ENCODE measurements at places on chromosomes 6 and 20.
A peak's percentile ranks its signal among the peaks of the same experiment; 100 is the strongest.

DNA sequence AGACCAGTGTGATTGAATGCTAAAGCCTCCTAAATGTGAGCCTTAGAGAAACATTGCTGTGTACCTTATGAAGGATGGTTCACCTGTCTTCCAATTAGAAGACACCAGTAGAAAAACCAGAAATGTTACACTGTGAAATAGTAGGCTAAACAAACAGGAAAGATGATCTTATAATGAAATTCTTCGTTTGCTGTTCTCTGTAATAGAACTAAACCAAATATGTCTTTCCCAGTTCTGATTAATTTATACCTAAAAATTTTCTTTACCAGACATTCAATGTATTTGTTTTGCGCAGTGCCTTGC, 114.8 kb downstream of the RTN4IP1 start:
- no peak for DNase-seq

DNA sequence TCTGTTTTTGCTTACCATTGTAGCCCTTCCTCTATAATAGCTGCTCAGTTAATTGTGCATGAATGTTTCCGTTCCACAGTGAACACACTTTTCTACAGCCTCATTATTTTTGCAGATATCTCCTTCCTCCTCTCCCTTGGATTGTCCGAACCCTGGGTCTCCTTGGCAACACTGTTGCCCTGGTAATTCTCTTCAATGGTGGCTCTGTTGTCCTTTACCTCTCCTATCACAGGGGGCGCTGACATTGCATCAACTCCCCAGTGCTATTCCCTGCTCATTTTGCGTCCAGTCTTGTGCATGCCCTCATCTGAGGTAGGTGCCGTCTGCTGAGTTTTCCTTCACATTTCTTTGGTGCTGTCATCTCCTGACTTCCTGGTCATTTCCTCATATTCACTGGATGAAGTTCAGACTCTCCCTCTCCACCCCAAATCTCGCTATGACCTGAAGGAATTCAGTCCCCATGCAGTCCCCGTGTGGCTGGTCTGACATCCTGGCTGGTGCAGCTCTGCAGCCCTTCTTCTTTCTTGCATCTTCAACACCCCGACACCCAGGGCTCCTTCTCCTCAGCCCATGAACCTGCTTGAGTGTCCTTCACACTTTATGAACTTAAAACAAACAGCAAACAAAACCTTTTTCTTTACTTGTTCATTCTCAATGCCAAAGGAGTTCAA, 21.1 kb downstream of the PHACTR2 start:
- DNase-seq = no peak

DNA sequence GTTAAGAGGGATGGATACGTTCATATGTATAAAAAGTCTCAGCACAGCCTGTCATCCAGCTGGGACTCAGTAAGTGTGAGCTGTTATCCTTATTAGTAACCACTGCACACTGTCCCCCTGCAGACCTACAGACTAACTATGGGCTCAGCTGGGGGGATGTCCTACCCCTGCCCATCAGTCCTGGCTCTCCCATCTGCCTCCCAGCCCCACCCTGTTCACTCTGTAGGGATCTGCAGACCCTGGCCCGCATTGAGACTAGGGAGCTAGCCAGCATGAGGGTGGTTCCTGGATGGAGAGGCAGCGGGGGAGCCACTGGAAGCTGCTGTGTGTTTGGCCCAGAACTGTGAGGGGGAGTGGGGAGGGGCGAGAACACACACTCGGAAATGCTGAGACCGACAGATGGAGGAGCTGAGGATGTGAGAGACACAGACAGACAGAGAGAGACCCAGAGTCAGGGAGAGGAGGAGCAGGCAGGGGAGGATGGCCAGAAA, 17.1 kb downstream of the XKR7 start:
- no peak for DNase-seq

DNA sequence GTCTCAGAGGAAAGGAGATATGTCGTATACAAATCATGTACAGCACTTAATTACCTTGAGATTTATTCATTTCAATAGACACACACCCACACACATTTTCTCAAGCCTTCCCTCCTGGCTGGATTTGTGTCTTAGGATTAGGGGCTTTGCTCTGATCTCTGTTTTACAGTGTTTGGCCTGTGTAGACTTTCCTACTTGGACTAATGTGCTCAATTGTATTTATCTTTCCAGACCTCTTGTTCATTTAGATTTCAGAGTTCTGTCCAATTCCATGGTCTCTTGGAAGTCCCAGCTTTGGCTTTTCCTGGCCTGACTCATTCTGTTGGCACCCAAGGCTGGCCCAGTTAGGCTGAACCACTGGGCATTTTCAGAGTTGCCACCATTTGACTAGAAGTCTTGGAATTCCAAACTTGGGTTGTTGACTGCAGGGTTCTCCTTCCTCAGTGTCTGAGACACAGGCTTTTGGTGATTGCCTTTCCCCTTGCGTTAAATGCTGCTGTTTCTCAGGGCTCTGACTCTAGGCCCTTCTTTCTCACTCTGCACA, 8.9 kb upstream of the RFPL4B start:
- peak; percentile 84 for DNase-seq

GRCh38 chr6:152100183-152100618, 292.7 kb downstream of the ESR1 start:
- peak; percentile 76 for DNase-seq

DNA sequence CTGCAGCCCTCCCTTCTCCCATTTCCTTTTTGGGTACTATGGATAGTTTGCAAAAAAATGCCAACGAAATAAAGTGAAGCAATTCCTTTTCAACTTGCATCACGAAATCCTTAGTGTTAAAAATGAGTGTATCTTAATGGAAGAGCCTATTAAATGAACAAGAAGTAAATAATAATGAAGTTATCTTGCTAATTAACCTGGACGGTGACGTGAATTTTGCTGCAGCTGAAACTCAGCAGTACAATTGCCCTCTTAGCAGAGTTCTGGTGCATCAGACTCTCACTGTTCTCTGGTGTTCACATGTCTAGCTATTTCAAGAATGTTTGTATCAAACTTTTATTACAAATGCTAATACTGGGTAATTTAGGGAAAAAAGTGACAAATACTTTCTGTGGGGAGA, 119.7 kb upstream of the HDAC2 start:
- no peak for DNase-seq

- DNase-seq = no peak
These were observed 9.4 kb upstream of the SLC4A11 start for GRCh38 chr20:3248167-3248992.

DNA sequence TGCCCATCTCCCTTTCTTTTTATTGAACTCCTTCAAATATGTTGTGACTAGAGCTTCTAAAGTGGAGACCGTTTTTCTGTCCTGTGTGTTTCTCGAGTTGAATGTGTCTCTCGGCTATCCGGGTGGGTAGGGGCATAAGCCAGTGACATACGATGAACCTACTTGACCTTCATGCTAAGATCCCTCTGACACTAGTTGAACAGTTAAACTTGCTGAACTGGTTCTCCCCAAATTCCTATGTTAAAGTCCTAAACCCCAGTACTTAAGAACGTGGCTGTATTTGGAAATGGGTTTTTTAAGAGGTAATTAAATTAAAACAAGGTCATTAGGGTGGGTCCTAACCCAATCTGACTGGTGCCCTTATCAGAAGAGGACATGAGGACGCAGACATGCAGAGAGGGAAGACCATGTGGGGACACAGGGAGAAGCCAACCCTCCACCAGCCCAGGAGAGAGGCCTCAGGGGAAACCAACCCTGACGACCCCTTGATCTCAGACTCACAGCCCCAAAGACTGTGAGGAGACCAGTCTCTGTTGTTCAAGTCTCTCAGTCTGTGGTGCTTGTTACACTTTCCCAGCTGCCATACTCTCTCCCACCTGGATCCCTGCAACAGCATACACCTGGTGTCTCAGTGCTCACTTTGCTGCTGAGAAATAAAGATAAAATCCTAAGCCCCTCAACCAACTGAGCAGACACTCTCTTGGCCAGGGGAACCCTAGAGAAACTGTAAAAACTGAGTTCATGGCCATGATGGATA, 208.4 kb downstream of the MYLK4 start:
- no peak for DNase-seq

DNA sequence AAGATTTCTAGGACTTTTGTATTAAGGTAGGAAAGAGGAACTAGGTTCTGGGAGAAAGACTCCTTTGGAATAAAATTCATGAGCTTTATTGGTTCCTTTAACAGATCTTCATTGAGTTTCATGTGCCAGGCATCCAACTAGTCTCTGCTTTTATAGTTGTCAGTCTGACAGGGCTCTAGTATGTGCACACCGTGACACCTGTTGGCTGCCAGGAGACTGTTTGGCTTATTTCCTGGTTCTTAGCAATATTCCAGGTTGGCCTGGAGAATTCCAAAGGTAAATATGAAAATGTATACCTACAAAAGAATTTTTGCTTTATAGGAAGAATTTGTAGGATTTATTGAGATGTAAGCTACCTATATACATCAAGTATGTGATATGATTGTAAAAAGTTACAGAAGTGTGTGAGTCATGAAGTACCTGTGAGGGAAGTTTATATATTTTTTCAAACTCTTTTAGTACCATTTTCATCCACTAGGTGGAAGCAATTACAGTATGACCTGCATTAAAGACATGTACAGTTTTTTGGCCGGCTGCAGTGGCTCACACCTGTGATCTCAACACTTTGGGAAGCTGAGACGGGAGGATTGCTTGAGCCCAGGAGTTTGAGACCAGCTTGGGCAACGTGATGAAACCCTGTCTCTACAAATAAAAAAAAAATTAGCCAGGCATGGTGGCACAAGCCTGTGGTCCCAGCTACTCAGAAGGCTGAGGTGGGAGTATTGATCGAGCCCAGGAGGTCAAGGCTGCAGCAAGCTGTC, 35.2 kb downstream of the NDUFAF5 start:
- DNase-seq = peak; percentile 71

DNA sequence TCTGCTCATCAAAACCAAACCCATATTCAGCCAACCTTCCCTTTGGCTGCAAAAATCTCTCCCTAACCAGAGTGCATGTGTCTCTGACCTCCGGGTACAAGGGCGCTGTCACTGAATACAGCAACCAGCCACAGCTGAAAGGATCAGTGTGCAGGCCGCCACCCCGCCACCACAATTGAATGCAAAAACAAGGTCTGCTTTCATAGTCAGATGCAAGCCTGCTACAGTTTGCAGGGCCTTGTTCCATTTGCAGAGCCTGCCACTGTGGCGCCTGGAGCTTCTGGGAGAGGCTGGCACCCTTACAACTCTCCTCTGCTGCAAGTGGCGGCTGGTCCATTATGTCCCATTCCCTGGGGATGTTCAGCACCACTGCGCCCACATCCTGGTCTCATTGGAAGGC, 23.5 kb downstream of the MDGA1 start:
- DNase-seq = no peak

DNA sequence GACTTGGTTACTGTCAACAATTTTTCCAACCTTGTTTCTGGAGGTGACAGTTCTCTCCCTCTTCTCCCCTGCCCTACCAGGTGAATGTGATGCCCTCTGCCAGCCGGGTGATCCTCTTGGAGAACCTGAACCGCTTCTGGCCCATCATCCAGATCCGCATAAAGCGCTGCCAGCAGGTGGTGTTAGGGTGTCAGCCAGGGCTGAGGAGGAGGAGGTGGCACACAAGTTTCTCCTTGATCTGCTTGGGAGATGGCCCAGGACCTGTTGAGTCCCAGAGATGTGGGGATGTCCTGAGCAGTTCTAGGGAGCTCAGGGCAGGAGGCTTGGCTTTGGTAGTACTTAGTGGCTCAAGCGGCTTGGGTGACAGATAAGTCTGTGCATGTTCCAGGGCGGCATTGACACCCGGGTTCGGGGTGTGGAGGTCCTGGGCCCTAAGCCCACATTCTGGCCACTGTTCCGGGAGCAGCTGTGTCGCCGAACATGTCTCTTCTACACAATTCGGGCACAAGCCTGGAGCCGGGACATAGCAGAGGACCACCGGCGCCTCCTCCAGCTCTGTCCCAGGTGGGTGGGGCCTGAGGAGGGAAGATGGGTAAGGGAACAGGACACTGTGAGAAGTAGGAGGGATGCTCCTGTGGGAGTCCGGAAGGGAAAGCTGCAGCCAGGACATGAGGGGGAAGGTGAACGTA, 21.2 kb downstream of the CUL9 start:
- DNase-seq = no peak

GRCh38 chr6:30213667-30213956, 406 bp upstream of the TRIM26 start:
- DNase-seq = no peak

DNA sequence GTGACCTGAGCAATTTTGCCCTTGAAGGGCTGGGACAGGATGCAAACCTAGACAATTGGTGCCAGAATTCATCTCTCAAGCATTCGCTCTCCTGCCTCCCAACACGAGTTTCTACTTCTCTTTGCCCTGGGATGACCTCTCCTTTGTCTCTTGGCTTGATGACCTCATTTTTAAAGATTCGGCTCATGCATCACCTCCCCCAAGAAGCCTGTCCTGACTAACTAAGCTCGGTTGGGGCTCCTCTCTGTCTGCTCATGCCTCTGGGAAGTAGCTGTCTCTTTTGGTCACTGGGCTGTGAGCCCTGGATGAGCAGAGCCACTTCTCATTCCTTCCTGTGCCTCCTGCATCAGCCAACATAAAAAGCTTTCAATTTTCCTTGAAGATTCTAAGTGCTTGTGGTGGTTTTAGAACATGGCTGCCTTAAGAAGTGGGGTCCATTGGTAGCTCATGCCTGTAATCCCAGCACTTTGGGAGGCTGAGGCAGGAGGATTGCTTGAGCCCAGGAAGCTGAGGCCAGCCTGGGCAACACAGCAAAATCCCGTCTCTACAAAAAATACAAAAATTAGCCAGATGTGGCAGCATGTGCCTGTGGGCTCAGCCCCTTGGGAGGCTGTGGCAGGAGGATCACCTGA, 11.1 kb upstream of the TCF15 start:
- DNase-seq = peak; percentile 82

DNA sequence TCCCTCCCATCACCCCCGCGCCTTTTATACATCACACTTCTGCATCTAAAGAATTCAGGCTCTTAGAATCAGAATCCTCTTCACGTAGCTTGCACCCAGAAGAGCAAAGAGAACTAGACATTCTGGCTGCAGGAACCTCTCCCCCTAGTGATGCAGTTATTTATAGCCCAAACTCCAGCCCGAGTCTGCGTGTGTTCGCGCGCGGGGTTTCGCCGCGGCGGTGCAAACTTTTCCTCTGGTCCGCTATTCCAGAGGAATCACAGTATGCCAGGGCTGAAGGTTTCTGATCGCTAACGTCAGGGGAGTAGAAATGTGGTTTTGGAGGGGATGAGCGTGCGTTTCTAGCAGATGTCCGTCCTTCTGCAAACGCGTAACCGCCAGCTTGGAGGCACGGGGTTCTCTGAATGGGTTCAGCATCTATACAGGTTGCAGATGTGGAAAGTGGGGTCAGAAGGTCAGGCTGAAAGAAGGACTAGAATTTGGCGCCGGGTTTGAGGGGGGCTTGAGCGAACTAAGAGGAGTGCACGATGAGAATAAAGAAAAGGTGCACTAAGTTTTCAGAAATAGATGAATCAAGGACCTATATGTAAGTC, 1.8 kb downstream of the EPHA7 start:
- DNase-seq = no peak

DNA sequence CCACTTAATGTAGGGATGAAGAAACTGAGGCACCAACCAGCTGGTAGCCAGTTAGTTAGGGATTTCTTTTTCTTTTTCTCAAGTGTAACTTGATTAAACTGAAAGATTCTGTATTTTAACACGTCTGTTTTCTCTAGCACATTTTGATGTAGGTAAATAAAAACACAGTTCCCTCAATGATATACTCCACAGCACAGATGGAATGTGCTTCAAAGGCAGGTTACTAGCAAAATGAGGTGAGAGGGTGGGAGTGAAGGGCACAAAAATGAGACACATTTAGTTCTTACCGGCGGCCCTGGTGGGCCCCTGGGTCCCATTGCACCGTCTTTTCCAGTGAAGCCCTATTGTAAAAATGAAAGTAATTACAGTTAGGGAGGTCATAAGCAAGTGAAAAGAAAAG, 108.9 kb downstream of the COL12A1 start:
- DNase-seq = no peak

All from M059J (cell line).